CD4-positive, alpha-beta T cell treated with Interleukin-15 for 1 hour (primary cell): ENCODE measurements at places on chromosomes 1 and 21.
A peak's percentile ranks its signal among the peaks of the same experiment; 100 is the strongest.

- no peak for DNase-seq
Observed at GRCh38 chr1:53549287-53549686, 90.1 kb downstream of the DMRTB1 start.

- DNase-seq: no peak
Observed at GRCh38 chr1:58392083-58392482, 154.4 kb downstream of the OMA1 start.

DNA sequence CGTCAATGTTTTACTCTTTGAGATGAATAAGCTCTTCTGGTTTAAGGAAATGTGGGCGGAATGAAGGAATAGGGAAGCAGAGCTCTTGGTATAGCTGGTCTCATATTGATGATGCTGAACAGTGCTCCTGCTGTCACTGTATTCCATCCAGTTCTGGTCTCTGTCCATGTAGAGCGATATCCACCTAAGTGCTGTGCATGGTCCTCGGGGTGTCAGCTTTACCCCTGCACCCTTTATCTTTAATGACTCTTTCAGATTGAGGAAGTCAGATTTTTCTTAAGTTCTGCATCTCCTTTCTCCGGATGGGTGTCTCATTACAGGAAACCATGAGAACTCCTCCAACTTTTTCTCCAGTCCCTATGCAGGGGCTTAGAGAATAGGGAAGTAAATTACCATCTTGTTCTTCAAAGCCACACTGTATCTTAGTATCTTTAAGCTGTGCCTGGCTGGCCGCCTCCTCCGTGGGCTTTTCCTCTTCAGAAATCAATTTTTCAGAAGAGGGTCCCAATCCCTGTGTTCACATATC, 52.9 kb downstream of the PDE4B start:
- DNase-seq: no peak

GRCh38 chr1:171158096-171158495, 27.0 kb upstream of the FMO2 start:
- no peak for DNase-seq

DNA sequence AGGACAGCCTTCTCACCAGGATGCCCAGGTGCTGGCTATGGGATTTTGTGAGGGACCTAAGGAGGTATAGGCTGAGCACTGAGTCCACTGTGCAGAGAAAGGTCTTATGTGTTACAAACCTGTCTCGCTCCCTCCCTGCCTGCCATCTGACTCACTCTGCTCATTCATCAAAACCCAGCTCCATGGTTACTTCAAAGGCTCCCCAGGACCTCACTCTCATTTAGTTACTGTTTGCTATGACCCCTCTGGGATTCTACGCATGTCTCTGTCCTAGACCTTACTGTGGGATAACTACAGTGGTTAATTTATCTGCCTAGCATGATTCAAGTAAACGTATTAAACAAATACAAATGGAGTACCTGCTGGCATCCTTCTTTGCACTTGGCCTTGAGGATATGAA, 211.6 kb upstream of the KIAA0040 start:
- no peak for DNase-seq

- no peak for DNase-seq
Observed at GRCh38 chr1:232318143-232318542, 311.8 kb downstream of the SIPA1L2 start.

DNA sequence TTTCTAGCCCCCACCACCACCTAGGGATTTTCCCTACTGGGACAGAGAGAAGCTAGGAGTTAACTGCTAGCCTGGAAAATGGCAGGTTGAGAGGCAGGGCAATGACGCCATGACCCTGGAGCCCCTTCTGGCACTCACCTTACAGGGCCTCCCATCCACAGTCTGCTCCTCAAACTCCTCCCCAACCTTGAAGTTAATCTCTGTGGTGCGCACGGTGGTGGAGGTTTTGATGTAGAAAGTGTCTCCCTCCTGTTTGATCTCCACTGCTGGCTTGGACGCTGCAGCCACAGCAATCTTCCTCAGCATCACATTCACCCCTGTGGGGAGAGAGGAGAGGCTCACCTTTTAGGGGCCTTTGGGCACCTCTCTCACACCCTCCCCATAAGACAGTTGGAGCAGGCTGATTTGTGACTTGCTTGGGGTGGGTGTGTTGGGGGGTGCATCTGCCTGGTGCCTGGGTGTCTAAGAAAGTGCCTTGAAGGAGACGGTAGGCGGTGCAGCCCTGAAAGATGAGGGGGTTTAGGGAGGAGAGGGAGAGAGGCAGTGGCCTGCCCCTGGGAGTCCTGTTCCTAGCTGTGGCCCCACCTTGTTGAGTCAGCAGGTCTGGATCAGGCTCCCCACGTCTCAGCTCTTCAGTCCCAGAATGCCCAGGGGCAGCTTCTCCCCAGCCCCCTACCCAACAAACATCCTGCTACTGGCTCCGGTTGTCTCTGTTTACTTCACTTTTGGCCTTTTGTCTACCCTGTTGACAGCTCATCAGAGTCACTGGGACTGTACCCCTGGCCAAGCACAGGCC, 4.4 kb downstream of the CRABP2 start:
- DNase-seq: no peak

DNA sequence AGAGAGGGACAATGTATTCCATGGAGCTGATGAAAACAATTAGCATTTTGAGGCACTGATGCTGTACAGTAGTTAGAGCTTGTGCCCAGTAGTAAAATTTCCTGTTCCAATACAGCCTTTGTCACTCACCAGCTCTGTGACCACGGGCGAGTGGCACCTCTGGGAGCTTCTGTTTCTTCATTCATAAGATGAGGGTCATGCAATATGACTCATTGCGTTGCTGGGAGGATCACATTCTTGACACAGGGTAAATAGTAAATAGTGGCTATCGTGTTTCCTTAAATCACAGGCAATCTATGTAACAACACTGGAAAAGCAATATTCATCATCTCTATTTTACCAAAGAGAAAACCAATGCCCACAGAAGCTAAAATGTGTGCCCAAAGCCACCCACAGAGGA, 4.5 kb upstream of the LRRC52 start:
- no peak for DNase-seq

DNA sequence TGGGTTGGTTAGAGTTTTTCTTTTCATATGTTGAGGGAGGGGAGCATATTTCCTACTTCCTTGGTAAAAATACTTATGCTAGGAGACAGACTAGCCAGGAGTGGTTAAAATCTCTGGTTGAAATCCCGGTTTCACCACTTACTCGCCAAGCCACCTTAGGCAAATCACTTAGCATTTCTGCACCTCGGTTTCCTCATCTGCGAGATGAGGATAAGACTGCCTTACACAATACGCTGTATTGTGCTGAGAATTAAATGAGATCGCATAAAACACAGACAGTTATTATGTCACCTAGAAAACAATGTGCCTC, 1.4 kb downstream of the IFFO2 start:
- DNase-seq: no peak

- DNase-seq: no peak
Observed at GRCh38 chr1:99623554-99623953, 22.4 kb upstream of the PALMD start.

DNA sequence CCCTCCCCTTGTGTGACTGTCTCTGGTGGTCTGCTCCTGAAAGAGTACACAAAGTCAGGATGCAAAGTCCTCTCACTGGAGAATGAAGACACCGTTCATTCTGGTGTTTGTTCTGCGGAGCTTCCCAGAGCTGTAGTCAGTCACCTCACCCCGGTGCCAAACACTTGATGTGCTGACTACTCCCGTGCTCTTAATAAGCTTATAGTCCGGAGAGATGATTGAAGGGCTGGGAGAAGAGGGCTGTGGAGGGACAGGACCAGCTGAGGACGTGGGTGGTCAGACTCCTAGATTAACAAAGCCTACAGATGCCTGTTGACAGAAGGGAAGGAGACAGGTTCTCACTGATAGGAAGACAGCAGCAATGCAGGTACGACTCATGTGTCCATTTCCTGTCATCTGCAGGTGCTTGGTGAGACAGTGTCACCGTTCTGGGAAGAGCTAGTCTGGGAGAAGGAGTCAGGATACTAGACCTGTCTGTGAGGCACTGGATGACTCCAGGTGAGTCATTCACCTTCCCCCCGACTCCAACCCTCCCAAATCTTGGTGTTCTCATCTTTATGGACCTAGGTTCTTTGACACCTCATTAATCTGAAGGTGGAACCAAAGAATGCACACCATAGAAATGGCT, 40.4 kb upstream of the LRRN2 start:
- no peak for DNase-seq

GRCh38 chr1:234008591-234008990, 104.1 kb downstream of the SLC35F3 start:
- DNase-seq: no peak

GRCh38 chr1:167784876-167785550, 63.2 kb downstream of the MPZL1 start:
- DNase-seq: no peak

- DNase-seq: peak; percentile 60
Observed at GRCh38 chr1:160781914-160782689, 13.9 kb upstream of the LY9 start.

DNA sequence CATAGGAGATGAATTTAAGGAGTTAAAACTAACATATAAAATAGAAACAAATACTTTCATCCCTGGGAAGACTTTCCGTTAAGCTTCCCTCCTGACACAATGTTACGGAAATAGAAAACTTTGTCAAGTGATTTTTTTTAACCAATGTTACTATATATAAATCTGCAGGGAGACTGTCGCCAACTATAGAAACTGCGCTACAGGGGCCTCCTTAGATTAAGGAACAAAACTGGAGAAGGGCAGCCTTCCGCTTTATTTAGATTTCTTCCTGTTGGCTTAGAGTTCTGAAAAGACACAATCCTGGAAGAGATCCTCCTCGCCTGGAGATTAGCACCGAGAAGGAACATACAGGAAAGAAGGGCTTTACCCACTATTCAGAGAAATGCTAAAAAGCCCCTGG, 1.5 kb downstream of the MGST3 start:
- no peak for DNase-seq

- DNase-seq: no peak
Observed at GRCh38 chr1:212232090-212232489, 53.1 kb upstream of the PPP2R5A start.

DNA sequence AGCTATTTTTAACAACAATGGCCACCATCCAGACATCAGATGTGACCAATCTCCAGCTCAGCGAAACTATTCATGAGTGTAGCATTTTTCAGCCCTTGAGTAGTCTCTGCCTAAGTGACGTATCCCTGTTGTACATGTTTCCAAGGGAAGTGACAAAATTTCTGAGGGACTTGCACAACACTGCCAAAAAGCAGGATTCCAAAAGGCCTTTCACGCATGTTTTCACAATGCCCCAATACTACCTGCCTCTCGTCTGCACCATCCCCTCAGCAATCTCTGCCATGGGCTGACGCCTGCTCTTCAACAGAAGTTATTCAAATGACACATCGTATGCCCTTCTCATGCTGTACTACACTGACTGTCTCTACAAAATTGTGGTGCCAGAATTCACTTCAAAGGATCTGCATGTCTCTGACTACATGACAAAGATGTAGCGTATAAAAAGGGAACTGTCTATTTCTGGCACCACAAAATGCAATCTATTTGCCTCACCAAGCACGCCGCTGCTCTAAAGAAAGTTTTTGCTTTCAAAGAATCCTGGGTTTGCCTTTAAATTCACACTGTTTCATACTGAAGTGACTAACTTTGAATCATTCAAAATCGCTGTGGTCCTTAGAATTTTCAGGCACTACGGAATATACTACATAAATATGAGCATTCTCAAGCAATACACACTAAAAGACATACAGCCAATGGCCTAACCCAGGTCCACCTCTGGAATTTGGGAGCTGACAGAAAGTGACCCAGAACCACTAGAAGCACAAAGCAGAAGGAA, 32.9 kb downstream of the JAK1 start:
- DNase-seq: peak; percentile 49

DNA sequence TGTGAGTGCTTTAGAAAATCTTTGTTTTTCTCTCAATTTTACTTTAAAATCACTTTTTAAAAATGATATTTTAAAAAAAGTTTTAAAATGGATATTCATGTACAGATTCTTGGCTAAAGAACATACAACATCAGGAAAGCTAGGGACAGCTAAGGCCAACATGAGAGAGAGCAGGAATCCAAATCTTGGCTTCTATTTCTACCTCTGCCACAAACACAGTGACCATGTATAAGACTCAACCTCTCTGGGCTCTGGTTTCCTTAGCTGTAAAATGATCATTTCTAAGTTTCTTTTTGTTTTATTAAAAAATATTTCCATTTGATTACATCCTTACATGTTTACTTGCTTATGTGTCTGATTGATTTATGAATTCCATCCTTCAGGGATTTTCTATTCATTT, 1.2 kb downstream of the VCAM1 start:
- no peak for DNase-seq

- DNase-seq: no peak
Observed at GRCh38 chr1:208903251-208903905, 659.2 kb upstream of the PLXNA2 start.

- no peak for DNase-seq
Observed at GRCh38 chr1:98426092-98426491, 235.4 kb upstream of the SNX7 start.

- DNase-seq: no peak
Observed at GRCh38 chr21:36643374-36644250, 55.3 kb upstream of the SIM2 start.
